ENCODE measurements at places on chromosomes 6 and 20.

- DNase-seq: peak; percentile 74
Observed at GRCh38 chr20:48624315-48625020, 203.3 kb downstream of the PREX1 start.

- peak; percentile 89 for DNase-seq
Observed at GRCh38 chr6:40477246-40478126, 109.7 kb downstream of the LRFN2 start.

- DNase-seq: no peak
Observed at GRCh38 chr6:44176762-44177509, 18.3 kb downstream of the CAPN11 start.

- no peak for DNase-seq
Observed at GRCh38 chr6:18053555-18054445, 66.4 kb upstream of the KIF13A start.

DNA sequence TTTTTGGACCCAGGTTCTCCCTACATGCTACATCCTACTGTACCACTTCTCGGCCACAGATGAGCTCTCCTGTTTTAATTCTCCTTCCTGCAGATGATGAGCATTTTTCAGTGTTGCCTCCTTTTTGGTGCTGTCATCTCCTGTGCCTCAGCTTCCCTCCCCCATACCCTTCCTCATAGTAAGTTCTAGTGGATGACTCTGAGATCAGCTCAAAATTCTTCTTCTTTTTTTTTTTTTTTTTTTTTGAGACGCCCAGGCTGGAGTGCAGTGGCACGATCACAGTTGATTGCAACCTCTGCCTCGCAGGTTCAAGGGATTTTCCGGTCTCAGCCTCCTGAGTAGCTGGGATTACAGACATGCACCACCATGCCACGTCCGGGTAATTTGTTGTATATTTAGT, 3.8 kb downstream of the TMEM14A start:
- no peak for DNase-seq

GRCh38 chr6:47057830-47058540, 15.9 kb upstream of the ADGRF1 start:
- DNase-seq: no peak

DNA sequence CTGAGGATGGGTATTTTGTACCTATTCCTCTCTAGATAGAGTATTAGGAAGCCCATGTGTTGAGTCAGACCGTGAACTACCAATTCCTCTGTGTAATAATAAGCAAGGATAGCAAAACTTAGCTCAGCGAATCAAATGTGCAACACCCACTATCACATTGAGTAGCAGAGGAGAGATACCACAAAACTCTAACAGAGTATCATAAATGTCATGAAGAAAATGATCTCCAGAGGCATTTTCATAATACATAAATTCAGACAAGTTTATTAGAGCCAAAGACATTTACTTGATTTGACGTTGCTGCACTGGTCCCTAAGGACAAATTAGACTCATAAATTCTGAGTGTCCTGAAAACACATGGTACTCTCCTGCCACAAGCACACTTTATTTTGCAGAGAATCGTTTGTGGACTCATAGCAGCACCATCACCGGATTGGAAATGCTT, 245.2 kb downstream of the HAO1 start:
- DNase-seq: no peak

DNA sequence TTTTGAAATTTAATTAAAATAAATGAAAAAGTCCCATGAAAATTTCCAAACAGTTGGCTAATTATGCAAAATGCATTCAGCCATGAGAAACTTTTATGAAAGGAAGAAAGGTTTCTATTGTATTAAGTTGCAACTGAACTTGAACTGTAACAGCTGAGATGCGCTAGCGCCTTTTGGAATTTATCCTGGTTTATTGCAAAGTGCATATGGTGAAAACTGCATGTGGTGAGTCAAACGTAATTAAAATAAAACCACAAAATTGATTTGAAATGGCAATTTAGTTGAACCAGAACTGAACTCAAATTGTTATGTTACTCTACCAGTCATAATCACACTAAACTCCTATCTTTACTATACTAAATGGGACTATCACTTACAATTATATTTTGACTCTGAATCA, 46.4 kb upstream of the COL21A1 start:
- DNase-seq: no peak

DNA sequence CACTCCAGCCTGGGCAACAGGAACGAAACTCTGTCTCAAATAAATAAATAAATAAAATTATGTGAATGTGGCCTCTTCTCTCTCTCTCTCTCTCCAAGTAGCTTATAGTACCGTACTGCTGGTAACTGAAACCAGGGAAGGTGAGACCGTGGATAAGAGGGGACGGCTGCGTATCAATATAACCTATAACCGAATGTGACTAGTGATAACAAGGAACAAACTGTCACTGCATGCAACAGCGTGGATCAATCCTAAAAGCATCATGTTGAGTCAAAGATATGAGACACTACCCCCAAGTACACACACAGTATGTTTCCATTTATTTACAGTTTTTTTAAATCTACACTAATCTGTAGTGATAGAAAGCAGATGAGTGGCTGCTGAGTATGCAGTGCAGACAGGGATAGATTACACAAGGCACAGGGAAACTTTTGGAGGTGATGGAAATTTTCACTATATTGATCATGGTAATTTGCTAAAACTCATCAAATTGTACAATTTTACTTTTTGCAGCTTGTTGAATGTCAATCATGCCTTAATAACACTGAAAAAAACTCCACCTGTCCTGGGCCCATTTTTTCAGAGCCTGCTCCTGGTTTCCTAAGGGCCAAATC, 121.4 kb upstream of the ARMC2 start:
- no peak for DNase-seq

DNA sequence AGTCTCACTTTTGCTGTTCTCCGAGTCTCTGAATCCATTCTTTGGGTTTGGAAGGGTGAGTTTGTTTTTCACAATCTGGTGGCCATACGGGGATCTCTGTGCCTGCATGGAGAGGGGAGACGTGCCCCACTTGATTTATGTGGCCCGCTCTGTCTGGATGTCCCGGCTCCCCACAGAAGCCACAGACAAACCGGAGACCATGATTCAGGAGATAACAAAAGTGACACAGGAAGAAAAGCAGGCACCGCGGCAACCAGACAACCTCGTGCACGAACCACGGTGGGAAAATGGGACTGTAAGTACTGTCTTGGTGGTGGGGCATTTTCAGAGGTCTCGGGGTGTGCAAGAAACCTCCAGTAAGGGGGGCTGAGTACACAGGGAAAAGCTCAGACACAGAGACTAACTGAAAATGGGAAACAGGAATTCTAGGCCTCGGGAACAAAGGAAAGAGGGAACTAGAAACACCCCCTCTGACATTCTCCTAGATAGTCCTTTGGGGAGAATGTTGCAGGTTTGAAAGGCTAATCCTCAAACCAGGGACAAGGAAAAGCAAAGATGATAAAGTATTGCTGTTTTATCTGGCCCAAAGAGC, 22.1 kb upstream of the ZNF318 start:
- DNase-seq: no peak

GRCh38 chr6:71463061-71463460, 174.4 kb downstream of the OGFRL1 start:
- no peak for DNase-seq

DNA sequence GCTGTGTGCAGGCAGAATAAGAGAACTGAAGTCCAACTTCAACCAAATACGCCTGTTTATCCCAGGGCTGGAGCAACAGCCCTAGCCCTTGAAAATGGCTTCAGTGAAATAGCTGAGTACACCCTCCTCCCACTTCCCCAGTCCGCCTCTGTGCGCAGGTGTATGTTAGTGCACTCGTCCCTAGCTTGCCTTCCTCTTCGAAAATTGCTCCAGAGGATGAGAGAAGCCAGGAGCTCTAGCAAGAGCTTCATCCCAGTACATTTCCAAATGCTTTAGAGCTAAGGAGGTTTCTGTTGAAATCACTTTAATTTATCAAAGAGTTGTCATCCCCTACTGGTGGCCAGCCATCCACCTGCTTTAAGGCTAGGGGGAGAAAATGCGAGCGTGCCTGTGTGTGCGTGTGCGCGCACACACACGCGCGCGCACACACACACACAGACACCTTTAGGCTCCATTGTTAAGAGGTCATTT, 5.4 kb upstream of the POU3F2 start:
- peak; percentile 8 for DNase-seq

DNA sequence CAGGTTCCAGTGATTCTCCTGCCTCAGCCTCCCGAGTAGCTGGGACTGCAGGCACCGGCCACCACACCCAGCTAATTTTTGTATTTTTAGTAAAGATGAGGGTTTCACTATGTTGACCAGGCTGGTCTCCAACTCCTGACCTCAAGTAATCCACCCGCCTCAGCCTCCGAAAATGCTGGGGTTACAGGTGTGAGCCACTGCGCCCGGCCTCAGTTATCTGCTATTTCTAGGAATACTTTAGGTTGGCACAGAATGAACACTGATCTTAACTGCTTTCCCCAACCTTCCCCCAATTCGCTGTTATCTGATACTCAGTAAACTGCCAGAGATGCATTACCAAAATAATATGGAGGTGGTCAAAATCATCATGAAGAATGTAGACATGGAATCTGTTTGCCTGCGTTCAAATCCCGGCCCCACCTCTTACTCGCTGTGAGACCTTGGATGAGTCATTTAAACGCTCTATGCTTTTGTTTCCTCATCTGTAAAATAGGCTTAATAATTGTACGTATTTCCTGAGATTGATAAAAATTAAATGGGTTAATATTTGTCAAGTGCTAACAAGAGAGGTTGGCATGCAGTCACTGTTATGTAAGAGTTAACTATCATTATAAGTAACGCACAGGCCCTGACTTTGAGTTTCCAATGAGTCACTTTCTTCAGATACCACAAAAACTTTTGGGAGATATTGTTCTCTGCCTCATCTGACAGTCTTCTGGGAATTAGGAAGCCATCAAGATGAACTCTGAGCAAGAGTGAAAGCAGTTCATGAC, 44.5 kb upstream of the NCOA3 start:
- no peak for DNase-seq

DNA sequence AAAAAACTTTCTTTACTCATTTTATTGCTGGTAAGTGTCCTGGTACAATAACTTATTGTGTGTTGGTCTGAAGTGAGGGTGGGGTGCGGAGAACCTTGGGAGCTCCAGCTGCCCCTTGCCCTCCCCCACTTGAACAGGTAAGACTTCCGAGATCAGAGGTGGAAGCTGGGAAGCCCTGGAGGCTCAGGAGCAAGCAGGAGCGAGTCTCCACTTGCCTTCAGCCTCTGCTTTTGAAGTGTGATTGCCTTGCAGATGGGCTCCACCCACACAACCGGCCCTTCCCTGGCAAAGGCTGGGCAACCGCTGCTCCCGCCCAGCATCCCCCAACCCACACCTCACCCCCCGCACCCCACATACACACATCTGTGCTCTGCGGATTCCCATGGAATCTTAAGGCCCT, 179.6 kb downstream of the TFAP2C start:
- DNase-seq: no peak

- no peak for DNase-seq
Observed at GRCh38 chr6:138726066-138726756, 47.4 kb upstream of the CCDC28A start.

GRCh38 chr6:44734886-44735629, 347.6 kb downstream of the CDC5L start:
- DNase-seq: no peak

- DNase-seq: no peak
Observed at GRCh38 chr6:21668795-21669194, 75.2 kb downstream of the SOX4 start.

- DNase-seq: no peak
Observed at GRCh38 chr6:143333081-143333480, 117.4 kb downstream of the ADAT2 start.

- DNase-seq: no peak
Observed at GRCh38 chr6:31836047-31836473, 8.5 kb downstream of the HSPA1B start.

DNA sequence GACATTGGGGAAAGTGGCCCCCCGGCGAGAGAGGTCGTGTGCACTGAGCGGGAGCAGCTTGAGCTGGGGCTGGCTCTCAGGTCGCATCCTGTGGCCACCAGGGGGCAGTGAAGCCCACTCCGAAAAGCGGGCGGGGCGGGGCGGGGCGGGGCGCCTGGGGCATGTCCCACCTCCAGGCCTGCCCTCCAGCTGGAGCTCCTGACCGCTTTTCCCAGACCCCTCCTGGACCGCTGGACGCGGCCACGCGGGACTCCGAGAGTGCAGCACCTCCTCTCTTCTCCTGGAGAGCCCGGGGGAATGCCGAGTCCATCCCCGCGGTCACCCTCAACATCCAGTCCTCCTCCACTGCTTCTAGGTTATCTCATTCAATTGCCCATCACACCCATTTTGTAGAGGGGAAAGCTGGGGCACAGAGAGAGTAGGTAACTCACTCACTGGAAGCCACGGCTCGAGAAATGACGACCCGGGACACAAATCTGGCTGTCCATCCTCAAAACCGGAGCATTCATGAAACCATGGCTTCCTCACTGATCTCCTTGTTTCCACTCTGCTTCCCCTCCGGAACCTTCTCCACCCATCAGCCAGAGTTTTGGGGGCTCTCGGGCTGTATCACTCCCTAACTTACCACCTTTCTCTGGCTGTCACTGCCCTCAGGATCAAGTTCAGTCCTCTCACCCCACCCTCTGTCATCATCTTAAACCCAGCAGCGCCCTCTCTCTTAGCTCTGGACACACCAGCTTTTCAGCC, 24.1 kb downstream of the COX4I2 start:
- peak; percentile 74 for DNase-seq

DNA sequence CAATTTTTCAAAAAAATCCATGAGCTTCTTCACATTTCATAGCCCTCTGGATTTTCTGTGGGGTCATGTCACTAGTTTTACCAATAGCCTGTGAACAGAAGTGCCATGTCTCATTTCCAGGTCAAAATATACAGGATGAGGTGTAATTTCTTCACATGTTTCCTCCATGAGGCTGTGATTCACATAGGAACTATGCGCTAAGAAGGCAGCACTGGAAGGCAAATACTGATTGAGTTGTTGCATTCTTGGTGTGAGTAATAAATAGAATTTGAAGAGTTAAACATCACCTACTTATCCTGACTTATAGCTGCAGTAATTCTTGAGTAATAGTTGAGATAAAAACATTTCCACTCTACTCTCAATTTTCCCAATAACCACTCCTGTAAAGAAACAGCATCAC, 442.3 kb downstream of the HAO1 start:
- DNase-seq: no peak

DNA sequence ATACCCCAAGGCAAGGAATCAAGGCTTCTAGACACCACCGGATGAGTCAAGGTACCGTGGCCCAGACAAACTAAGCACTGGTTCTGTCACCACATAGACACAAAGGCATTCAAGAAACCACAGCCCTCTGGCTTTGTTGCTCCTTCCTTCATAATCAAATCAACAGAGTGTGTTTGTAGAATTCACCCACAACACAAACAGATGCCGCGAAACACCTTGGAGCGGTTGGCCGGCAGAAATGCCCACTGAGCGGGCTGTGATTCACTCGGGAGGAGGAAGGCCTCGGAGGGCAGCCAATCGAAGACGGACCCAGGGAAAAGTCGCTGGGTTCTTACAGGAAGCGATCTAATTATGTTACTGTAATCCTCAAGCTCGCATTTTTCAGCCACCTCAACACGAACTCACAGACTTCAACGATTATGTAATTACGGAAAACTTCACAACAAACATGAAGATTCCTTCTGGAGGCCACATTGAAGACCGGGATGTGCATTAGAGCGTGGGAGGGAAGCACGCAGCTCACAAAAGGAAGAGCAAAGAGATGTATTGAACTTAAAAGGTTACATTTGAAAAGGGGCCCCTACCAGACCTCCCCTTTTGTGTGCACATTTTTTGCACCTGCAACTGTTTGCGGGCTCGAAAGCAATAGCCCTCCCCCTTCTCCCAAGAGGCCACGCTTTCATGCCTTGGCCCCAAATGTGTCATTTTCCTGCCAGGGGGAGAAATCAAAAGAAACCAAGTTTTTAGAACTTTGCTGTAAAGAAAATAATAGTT, 184.7 kb upstream of the PREP start:
- DNase-seq: no peak
